ENCODE measurements at places on chromosomes 1 and 21. TPM values are rescaled to one million over a fixed set of nuclear protein-coding genes. Genes with fewer than 3 reads are reported as not detected.

OR13G1 gene
- not detected for total RNA-seq

SPOCD1 gene
- 29.4 TPM for total RNA-seq

B3GALT5 gene
- total RNA-seq: 4.3 TPM

ABCG1 gene
- 5.4 TPM for total RNA-seq

NUF2 gene
- total RNA-seq: 6.8 TPM

MROH9 gene
- total RNA-seq: not detected

DMRTA2 gene
- not detected for total RNA-seq

OR14I1 gene
- not detected for total RNA-seq

FOXD2 gene
- 0.21 TPM for total RNA-seq

RHD gene
- total RNA-seq: not detected
